ENCODE measurements at places on chromosomes 5 and 9.

DNA sequence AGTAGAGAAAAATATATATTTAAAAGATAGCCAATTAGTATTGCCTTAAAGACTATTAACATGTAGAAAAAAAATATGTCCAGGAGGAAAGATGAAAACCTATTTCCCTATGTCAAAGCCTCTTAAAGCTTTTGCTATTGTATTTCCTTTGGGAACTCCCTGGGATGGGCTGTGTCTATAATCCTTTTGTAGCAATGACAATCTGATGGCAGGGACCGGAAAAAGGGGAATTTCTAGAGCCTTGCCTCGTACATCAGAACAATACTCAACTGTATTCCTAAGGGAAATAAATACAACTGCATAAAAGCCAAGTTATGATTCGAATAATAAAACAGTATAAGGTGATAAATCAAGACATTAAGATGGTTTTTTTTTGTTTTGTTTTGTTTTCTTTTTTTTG lies 257.3 kb downstream of the MLLT3 start:
- no peak for DNase-seq

DNA sequence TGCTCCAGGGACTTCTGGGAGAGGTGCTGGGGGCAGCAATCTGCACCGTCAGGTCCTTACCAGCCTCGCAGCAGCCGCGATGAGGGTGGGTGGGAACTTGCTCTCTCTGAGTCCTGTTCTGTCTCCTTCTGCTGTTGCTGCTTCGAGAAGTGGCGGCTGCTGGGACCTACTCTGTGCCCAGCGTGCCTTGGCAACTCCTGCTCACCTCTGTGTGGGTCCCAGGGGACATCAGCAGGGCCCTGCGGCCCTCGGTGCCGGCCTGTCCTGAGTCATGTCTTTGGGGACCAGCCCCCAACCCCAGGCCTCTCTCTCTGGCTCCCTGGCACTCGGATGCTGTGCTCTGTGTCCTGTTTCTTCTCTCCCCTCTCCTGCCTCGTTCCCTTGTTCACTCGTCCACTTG lies 49.5 kb downstream of the KCNT1 start:
- DNase-seq: no peak

- DNase-seq: no peak
Measured at GRCh38 chr5:25688156-25688555, 1043.4 kb upstream of the CDH10 start.

GRCh38 chr5:67222243-67223025 lies 25.8 kb upstream of the CD180 start:
- no peak for DNase-seq

DNA sequence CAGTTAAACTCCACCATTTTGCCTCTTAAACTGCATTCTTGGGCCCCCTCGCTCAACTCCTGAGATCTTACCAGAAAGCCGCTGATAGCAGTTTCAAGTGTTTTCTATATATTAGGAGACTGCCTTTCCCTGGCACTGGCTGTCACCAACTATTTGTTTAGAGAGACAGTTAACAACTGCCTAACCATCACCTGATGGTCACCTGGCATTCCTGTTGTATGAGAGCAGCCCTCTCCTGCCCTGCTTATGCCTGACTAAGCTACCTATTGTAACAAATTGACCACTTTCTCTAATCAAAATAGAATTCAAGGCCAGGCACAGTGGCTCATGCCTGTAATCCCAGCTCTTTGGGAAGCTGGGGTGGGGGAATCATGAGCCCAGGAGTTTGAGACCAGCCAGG lies 28.0 kb upstream of the SIL1 start:
- no peak for DNase-seq

All from DMS79 (cell line).